Right ventricle myocardium inferior (tissue), 1 donor: ENCODE measurements at places on chromosomes 1 and 21. TPM values are rescaled to one million over a fixed set of nuclear protein-coding genes. Genes with fewer than 3 reads are reported as not detected.

Gene NR1I3
- total RNA-seq: not detected

Gene CR1
- total RNA-seq: 2.9 TPM

Gene TSPAN2
- 10.3 TPM for total RNA-seq

DNA sequence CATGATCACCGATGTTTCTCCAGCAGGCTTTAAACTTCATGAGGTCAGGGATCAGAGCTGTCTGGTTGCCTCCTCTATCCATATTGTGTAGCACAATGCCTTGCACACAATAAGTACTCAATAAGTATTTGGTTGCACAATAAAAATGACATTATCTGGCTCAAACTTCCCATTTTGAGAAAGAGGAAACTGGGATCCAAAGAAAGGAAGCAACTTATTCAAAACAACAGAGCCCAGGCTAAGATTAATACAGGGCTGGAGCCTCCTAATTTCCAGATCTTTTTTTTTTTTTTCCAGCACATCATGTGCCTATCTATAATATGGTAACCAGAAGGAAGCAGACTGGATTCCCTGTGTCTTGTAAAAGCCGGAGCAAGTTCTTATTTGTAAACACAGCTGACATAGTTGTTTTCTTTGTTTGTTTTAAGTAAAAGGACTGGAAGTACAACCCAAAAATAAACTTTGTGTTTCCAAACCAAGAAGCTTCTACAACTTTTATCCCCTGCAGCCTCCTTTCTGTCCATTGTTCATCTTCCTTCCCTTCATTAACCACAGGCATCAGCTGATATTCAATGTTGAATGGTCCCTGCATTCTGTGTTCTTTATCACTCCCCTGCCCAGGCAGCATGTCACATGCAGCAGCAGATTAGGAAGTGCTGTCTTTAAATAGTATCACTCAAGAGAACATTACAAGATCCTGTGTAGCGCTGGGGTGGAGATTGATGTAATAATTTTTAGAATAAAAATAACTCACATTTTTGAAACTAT is 71.2 kb upstream of the HOOK1 start:
- DNase-seq: no peak

DNA sequence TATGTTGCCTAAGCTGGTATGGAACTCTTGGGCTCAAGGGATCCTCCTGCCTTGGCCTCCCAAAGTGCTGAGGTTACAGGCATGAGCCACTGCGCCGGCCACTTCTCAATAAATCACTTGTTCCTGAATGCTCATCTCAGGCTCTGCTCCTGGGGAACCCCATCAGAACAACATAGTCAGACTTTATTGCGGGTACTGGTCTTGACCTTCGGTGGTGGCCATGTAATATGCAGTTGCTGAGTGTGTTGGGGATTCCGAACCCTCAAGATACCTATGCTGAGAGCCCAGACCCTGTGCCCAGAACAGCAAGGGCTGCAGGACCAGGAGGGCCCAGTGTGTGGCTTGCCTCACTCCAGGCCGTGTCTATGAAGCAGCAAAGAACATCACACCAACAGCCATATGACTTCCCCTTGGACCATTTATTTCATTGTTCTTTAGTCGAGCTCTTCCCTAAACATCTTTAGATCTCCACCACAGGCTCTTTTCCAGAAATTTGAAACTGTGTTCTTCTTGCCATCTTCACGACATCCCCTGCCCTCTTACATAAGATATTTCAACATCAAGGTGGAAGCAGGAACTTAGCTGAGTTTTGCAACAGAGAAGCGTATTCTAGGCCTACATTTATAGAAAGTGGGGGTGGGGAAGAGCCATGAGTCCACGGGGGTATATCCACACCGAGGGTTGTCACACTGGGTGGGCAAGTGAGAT is 12.7 kb upstream of the SDHB start:
- DNase-seq: no peak

Gene PSMG1
- total RNA-seq: 18.8 TPM

Gene KLHDC7A
- total RNA-seq: not detected

DNA sequence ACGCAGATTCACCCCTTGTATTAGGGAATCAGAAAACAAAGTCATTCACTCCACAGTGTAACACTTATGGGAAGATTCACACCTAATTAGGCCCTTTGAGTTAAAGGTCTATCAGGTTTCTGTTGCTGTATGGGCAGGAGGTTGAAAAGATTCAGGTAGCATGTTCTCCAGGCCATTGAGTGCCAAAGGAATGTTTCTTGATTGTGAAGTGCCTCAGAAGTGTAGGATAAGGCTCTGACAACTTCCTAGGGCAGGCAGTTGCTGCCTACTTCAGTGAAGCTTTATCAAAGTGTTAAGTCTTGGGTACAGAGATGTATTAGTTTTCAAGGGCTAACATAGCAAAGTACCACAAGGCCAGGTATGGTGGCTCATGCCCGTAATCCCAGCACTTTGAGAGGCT is 48.7 kb upstream of the RGS18 start:
- no peak for DNase-seq

GRCh38 chr1:10726355-10726754 is 70.1 kb downstream of the CASZ1 start:
- DNase-seq: peak; percentile 83

DNA sequence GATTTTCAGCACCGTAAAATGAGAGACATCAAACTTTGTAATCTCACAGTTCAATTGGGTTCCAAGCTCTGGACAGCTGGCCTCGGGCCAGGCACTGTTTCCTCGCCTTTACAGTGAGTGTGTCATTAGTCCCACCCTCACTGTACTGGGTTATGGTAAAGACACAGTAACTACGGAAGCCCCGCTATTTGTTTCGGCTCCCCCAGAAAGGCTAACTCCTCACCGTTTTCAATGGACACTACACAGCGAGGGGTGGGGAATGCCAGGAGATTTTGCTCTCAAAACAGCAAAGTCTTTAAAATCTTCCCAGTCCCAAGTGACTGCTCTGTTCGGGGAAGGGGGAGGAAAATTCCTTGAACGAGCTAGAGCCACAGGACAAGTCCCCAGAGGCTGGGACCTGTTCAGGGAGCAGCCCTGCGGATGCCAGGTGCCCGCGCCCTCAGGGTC is 757 bp upstream of the SPSB1 start:
- no peak for DNase-seq

GRCh38 chr1:116826818-116827606 is 72.8 kb downstream of the CD2 start:
- DNase-seq: no peak

DNA sequence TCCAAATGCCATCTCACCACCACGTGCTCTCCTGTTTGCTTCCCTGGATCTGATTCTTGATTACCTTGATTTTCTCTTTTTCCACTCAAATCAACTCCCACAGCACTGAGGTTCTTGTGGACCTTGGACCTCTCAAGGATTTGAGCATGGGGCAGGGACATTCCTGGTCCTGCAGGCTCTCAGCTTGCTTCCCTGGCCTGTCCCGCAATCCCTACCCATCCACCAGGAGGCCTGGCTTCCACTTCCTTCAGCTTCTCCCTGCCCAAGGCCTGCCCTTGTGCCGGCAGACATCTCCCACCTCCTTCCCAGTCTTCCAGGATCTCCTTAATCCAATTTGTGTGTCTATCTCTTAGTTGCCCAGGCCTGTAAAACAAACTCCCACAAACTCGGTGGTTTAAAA is 21.6 kb downstream of the PLA2G2A start:
- DNase-seq: no peak

DNA sequence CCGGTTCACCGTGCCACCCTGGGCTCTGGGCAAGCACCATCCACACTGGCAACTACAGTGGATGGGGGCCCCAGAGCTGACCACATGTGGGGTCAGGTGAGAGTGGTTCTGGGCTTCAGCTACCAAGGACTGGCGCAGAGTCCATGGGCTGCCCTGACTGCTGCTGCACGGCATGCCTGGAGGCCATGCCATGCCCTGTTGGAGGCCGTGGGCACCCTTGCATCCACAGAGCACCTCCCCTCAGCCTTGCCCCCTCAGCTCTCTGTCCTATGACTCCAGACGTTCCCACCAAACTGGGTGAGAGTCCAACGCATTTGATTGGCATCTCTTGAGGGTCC is 15.5 kb downstream of the MORN1 start:
- peak; percentile 35 for DNase-seq

GRCh38 chr1:7694600-7695496 is 76.2 kb upstream of the VAMP3 start:
- no peak for DNase-seq

Gene RGS1
- 0.32 TPM for total RNA-seq

DNA sequence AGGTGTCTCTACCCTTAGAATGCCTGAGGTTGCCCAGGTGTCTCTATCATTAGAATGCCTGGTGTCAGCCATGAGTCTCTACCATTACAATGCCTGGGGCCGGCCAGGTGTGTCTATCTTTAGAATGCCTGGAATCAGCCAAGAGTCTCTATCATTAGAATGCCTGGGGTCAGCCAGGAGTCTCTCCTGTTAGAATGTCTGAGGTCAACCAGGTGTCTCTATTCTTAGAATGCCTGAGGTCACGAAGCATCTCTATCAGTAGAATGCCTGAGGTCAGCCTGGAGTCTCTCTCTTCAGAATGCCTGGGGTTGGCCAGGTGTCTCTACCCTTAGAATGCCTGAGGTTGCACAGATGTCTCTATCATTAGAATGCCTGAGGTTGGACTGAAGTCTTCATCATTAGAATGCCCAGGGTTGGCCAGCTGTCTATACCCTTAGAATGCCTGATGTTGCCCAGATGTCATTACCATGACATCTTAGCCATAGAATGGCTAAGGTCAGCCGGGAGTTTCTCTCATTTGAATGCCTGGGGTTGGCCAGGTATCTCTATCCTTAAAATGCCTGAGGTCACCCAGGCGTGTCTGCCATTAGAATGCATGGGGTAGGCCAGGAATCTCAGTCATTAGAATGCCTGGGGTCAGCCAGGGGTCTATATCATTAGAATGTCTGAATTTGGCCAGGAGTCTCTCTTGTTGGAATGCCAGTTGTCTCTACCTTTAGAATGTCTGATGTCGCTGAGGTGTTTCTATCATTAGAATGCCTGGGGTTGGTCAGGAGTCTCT is 44.0 kb downstream of the RNF187 start:
- DNase-seq: no peak
